Left ventricle myocardium superior (tissue), 1 donor: ENCODE measurements at places on chromosomes 5 and 9.

GRCh38 chr9:34714007-34714406 is 4.1 kb upstream of the CCL21 start:
- DNase-seq = no peak

DNA sequence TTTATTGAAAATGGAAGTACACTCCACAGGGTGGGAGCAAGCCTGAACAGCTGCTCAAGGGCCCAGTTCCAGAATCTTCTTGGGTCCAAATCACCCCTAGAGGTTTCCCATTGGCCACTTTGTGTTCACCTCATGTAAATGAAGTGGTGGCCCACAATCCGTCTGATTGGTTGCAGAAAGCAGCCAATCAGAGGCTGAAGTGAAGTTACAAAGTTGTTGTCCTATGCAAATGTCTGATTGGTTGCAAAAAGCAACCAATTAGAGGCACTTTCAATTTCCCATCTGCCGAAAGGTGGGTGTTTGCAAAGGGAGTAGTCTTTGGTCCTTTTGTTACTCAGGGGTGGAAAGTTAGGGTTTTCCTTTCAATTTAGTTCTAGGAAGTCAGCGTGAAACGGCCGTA is 8.8 kb downstream of the TMEM171 start:
- no peak for DNase-seq

GRCh38 chr9:104794070-104794469 is 30.1 kb downstream of the NIPSNAP3B start:
- no peak for DNase-seq

DNA sequence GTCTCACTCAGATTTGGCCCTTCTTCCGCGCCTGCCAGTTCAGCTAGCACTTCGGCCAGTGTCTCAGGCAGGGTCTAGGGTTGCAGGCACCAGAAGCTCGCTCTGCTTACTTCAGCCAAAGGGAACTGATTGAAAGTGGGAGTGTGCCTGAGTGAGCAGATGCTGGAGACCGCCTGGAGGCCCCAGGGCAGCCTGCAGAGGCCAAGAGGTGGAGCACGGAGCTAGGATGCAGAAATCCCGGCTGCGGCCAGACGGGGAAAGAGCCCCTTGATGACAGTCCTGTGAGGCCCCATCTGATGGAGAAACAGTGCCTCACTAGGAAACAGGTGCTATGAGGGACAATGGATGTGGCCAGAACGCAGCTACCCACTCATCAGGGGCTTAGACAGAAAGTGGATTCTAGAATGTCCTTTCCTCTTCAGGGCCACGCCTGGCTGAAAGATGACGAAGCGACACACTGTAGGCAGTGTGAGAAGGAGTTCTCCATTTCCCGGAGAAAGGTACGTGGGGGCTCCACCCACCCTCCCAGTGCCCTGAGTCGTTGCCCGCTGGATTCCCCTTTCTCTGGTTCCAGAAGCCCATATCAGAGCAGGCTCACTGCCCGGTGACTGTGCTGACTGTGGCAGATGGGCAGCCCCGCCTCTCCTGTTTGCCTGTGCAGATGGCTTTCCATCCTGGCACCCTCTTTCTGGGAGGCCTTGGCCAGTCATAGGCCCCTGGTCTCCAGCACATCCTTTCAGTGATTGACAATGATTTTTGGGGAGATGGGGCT is 16.1 kb downstream of the HNRNPH1 start:
- DNase-seq = peak; percentile 80

GRCh38 chr9:27348785-27349697 is 52.1 kb upstream of the EQTN start:
- no peak for DNase-seq

GRCh38 chr9:107919263-107919662 is 429.7 kb upstream of the KLF4 start:
- DNase-seq = no peak

- DNase-seq = no peak
These were observed 23.9 kb upstream of the C5orf24 start for GRCh38 chr5:134821841-134822240.

GRCh38 chr5:83090169-83090568 is 12.8 kb downstream of the XRCC4 start:
- DNase-seq = no peak

DNA sequence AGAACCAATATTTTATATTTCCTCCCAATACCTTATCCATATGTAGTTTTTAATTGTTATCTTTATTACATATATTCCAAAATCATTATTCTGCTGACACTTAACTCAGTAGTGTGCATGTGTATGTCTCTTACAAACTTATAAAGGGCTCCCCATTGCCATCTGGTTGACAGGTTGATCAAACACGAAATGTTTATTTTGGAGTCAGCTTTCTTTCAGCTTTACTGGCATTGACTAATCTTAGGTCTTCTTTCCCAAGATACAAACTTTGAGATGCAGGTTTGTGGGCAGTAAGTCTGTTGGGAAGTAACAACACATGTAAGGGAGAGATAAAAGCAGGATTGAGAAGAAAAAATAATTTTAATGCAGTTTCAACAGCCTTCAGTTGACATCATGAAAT is 716.0 kb upstream of the CHD1 start:
- DNase-seq = no peak

DNA sequence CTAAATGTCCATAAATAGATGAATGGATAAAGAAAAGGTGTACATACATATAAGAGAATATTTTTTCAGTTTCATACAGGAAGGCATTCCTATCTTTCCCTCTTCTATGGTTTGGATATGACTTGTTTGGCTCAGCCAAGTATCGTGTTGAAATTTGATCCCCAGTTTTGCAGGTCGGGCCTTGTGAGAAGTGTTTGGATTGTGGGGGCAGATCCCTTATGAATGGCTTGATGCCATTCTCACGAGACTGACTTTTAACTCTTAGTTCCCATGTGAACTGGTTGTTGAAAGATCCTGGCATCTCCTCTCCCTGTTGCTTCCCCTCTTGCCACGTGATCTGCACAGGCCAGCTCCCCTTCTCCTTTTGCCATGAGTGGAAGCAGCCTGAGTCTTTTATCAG is 421.1 kb upstream of the FTMT start:
- no peak for DNase-seq

DNA sequence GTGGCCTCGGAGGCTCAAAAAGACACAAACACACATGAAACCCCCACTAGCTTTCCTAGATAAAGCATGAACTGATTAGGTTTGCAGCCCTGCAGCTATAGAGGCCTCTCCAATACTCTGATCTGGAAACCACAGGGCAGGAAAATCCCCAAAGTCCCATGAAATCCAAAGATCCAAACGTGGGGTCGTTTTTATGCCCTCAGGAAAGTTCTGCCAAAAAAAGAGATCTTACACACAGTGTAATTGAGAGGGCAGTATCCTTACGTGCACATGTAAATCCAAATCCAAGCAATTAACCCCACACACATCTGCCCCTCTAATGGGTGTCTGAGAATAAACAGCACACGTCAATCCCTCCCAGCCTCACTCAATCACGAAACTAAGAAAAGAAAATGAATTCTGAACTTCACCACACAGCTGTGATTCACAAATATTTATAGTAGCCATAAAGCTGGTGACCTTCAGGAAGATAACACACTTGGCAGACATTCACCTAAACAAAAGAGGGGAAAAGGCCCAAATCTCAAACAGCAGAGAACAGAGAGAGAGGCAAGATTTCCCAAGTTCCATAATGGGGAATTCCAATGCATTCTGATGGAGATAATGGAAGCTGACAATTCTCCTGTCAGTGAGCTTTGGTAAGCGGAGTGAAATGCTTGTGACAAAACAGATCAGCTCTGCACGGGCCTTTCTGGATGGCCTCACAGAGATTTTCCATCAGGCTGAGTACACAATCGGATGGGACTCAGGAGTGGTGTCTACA is 114.2 kb downstream of the SEMA5A start:
- DNase-seq = no peak

- DNase-seq = no peak
These were observed 13.2 kb downstream of the REEP5 start for GRCh38 chr5:112908854-112909253.

GRCh38 chr5:39102684-39103155 is 28.5 kb upstream of the RICTOR start:
- no peak for DNase-seq

DNA sequence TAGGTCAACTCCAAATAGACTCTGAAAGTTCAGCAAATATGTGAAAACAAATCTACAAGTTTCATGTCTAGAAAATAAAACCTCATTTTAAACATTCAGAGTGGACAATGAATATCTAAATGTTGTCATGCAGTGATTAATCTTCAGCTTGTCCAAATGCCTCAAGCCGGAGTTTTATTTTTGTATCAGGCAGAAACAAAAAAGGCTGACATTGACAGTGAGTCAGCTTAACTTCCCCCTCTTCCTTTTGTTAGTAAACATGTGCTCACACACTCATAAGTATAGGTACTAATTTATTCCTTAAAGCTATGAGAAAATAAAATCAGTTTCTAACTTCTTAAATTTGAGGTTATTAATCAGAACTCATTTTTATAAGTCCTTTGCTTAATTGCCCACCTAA is 467.9 kb upstream of the DAB2 start:
- DNase-seq = no peak

DNA sequence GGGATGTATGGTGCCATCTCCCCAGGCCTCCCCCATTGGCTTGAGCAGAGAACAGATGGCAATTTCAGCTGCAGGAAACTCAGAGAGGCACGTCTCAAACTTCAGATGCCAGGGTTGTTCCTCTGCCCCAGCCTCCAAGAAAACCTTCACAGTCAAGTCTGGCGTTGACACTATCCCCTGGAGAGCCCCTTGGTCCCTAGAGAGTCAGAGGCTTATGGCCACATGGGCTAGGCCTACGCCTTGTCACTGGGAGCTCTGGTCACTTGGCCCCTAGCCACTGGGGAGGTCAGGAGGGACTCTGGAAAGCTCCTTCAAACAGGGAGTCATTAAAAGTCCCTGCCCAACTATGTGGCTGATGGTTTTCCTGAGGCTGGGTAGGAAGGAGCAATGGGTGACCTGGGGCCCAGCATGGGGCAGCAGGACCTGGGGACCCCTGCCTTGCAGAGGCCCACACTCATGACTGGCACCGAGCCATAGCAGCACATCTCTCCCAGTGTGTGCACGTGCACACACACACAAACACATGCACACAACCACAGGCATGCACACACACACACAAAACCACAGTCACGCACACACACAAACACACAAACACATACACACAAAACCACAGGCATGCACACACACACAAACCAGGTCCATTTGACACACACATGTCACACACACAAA is 144.2 kb downstream of the GADD45G start:
- no peak for DNase-seq

DNA sequence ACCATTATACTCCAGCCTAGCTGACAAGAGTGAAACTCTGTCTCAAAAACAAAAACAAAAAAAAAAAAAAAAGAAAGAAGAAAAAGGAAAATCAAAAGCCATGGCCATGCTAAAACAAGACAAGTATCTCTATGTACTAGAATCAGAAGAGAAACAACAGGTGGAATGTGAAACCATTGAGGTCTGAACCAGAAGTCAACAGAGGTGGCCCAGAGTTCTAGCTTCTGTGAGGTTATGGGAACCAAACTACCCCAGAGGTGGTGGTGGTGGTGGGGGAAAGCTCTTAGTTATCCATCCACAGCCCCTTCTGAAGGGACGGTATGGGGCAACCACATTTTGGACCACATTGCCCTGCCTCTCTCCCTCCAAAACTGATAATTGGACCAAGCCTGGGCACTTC is 59.5 kb upstream of the ZNF366 start:
- no peak for DNase-seq

- no peak for DNase-seq
These were observed 69.9 kb downstream of the CRB2 start for GRCh38 chr9:123425836-123426365.

DNA sequence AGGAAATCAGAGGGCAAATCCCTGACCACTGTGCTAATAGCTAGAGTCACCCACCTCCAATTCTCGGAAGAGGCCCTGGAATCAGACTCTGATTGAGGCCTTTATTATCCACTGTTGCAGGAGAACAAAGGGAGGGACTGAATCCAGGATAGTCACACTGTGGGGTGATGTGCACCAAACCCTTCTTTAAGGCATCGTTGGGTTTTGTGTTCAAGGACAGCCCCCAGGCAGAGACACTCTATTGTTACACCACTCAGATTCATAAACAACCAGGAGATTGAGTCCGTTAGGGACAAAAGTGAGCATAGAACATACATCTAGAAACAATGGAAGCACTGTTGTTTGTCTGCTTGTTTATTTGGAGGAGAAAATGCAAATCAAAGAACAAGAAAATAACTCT is 124.6 kb upstream of the TBCA start:
- no peak for DNase-seq

GRCh38 chr9:114178756-114179450 is 23.6 kb downstream of the COL27A1 start:
- DNase-seq = peak; percentile 79

GRCh38 chr9:129253803-129254381 is 75.8 kb upstream of the IER5L start:
- DNase-seq = peak; percentile 81

- DNase-seq = no peak
These were observed 158.0 kb downstream of the DMRT2 start for GRCh38 chr9:1208157-1208556.
